ENCODE measurements at places on chromosomes 3 and 15.

DNA sequence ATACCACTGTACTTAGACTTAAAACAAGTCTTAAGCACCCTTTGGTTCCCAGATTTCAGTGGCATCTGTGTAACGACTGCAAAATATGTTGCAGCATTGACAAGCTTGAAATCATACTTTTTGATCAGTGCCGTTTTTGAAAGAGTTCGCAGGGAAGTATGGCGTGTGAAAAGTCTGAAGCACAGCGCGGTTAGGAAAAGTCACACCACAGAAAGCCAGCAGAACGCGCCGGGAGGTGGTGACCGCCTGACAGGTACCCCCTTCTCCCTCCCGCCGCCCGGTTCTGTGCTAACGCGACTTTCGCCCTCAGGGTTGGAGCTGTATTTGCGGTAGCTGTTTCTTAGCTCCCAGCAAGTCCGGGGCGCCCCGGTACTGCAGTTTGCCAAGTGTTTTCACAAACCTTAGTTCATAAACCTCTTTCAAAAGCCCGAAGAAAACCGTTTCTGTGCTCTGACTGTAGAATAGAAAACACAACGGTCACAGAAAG, 481 bp upstream of the CRYBG3 start:
- DNase-seq = peak; percentile 26

DNA sequence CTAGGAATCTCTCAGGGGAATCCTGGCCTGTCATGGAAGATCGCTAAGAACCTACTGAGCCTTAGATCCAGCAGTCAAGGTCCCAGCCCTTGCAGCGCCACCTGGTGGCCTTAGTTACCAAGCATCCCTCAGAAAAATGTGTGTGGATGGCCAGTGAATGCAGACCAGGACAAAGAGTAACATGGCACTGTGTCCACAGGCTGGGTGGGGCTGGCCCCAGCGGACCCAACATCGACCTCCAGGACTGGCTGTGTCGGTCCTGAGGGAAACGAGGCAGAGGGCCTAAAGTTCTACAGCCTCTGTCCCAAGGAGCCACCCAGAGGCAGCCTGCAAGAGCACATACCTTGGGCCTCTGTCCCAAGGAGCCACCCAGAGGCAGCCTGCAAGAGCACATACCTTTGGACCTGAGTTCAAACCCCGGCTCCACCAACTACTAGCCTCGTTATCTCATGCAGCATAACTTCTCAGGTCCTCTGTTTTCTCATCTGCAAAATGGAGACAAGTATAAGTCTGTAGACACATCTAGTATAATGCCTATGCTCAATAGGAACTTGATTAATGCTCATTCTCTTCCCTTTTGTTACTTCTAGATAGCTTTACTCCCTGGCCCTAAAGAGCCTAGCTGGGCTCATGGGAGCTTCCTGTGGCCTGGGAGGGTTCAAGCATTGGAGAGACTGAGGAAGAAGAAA, 57.5 kb upstream of the HERC1 start:
- peak; percentile 69 for DNase-seq

DNA sequence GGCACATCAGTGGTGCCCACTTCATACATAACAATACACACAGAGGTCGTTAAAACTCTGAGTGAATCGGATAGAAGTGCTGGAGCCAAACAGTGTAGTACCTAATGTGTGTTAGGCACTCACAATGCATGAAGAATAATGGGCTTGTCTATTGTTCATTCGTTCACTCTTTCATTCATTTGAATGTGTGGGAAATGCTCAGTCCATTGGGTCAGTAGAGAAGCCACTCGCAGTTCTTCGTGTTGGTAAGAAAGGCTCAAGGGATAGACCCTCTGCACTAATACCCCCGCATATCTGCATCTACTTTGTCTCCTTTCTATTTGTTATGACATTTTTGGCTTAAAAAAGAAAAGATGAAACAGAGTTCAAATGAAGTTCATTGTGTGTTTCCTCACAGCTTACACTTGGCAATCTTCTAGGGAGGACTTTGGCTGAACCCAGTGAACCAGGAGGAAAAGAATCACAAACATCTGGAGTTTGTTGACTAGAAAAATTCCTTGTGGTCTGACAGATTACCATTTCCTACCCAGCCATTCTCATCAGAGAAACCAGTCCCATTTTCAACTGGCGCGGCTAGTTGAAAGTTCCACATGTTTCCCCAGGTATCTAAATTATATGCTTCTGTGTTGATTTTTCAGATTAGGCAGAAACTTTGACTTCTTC, 32.8 kb upstream of the MFSD1 start:
- no peak for DNase-seq

DNA sequence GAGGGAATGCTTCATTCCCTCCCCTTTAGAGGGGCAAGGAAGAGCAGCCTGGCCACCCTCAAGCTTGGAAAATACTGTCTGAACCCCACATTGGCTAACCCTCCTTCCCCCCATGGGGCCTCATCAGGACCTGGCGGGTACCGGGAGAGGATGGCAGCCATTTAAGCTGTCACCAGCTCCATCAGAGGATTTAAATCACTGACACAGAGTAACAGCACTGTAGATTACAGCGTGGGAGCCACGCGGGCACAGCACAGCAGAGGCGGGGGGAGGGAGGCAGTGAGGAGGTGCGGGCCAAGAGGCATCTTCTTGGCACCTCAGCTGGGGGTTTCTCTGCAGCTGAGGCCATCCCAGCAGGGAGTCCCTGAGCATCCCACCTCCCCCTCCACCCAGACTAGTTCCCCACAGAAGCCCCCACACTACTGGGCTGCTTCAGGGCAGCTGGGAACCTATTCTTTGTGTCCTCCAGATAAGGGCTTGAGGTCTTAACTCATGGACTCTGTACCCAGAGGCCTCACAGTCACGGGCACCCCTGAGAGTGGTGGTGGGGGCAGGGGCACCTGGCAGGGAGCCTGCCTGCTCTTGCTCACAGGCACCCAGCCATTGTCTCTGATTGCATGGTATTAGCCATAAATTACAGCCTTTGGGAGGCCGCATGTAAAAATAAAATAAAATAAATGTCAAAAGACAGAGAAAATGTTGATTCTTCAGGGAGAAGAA, 21.9 kb upstream of the CACNA2D2 start:
- DNase-seq = no peak

- DNase-seq = no peak
These were observed 128.7 kb downstream of the PDCD6IP start for GRCh38 chr3:33926998-33927605.

GRCh38 chr15:79644091-79644490, 212.0 kb downstream of the MINAR1 start:
- DNase-seq = no peak

GRCh38 chr15:80789796-80790195, 10.6 kb downstream of the CEMIP start:
- no peak for DNase-seq

DNA sequence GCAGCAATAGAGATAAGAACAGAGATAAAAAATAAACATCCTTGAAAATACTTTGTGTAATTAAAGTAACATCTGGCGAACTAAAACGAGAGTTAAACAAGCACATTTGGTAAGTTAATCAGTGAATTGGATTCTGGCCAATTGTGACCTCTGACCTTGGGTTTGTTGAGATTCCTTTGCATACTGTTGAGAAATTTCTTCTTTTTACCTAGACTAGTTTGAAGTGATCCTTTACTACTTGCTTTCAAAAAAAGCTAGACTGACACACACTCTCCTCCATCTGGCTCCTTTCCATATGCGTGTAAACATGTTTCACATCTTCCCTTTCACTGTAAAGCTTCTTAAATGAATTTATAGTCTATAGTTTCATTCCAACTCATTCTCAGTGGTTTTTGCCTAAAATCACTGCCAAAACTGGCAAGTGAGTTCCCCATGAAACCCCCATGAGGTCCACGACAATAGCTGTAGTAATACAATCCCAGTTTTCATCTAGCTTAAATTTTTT, 17.3 kb upstream of the GBE1 start:
- peak; percentile 11 for DNase-seq

DNA sequence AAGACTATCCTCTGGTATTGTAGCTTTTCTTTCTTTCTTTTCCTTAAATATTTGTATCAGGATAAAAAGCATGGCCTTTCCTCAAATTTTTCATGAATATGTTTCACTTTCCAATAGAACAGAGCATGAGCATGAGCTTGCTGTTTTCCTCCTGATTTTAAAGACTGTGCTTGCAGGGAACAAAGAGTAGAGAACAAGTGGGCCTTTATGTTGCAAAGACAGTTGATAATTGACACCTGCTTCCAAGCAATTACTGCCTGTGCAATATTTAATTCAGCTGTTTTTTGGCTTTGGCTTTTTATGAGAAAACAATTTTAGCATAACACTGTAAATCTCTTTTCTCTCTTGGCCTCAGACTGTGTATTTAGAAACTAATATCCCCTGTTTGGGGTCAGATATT, 263.6 kb upstream of the AZI2 start:
- DNase-seq = no peak

DNA sequence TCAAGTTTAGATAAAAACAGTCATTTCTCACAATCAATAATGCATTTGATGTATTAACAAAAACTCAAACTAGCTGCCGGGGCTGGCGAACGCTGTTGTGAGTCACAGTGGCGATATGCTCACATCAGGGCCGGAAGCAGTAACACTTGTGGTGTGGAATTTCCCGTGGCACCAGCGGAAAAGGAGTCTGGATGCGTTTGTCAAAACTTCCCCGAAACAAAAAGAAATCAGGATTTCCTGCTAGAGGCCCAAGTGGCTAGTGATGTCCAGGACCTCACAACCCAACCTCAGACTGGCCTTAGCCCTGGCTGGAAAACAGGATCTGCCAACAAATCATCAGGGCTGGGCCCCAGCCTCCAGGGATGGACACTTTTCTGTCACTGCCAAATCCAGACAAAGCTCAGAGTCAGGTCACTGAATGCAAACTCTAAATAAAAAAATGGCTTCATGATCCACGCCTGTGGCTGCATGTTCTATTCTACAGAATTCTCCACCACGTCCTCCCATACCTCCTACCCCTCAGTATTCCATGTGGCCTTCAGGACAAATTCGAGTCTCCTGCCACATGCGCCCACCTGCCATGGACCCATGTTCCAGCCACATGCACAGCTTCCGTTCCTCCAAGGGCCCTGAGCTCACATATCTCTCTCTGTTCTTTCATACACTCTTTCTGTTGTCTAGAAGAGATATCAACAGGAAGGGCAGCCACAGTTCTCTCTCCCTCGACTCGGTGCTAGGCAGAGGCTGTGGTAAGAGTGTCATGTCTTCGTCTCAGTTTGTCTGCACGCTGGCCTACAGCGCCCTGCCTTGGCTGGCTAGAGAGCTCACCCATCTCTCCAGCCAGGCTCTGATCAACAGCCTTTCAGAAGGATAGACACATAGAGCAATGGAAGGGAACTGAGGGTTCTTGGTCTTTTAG, 35.4 kb downstream of the EHD4 start:
- DNase-seq = peak; percentile 66

DNA sequence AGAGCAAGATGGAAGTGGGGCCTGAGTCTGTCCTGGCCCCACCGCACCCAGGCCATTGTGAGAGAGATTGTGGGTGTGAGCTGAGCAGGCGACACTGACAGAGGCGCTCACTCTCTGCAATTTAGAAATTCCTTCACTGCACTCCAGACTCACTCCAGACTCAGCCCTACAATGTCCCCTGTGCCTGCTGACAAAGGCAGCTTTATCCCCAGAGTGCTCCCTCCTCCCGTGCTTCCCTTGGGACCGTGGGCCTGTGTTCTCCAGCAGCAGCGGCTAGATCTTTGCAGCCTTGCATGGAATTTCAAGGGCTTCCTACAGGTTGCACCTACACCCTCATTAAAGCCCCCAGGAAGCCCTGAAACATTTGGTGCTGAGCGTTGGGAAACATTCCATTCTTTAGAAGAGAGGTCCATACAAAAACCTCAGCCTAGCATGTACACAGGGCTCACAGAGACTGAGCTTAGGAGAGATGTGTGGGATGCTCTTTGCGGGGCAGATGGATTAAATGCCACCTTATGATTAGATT, 1.3 kb upstream of the IL16 start:
- DNase-seq = no peak

DNA sequence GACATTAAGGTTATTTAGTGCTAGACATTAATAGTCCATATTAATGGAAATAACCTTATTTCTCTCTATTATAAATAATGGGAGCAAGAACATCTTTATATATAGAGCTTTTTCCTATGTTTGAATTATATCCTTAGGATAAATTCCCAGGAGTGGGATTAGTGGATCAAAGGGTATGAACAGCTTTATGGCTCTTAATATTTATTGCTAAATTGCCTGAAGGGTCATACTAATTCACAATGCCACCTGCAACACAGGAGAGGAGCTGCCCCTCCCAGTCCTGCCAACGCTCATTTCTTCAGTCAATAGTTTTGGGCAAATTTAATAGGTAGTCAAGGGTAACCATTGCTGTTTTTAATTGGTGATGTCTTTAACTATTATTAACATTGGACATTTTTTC, 48.9 kb upstream of the POLR2M start:
- DNase-seq = no peak

DNA sequence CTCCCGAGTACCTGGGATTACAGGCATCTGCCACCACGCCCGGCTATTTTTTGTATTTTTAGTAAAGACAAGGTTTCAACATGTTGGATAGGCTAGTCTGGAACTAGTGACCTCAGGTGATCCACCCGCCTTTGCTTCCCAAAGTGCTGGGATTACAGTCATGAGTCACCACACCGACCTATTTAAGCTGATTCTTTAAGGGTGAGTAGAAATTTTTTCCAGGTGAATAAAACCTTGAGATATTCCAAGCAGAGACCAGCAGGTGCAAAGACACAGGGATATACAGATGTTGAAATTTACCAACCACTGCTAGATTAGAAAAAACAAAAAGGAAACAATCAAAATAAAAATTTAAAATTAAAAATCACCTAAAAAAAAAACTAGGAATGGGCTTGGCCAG, 74.4 kb upstream of the CHRNB4 start:
- DNase-seq = no peak

- no peak for DNase-seq
These were observed 64.2 kb upstream of the IL12A start for GRCh38 chr3:159924411-159924810.

DNA sequence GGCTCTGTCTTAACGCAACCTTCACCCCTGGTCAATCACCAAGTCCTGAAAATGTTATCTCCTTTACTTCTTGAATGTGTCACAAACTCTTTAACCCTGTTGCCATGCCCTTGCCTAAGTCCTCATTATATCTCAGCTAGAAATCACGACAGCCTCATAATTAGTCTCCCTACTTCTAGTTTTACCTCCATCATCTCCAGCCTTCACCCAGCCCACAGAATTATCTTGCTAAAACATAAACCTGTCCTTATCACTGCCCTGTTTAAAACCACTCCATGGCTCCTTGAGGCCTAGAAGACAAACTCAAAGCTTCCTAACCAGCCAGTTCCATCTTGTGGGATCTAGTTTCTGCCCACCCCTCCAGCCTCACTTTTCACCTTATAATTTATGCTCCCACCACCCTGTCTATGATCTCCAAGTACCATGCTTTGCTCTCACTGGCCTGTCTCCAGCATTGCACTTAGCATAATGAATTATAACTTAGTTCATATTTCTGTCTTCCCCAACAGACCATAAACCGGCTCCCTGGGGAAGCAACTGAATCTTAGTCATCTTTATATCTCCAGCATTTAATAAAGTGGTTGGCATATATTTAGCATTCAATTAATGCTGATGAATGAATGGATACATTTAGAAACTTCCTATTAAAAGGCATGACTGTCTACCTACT, 39.2 kb downstream of the GPR176 start:
- no peak for DNase-seq

- no peak for DNase-seq
These were observed 1.4 kb downstream of the PFN2 start for GRCh38 chr3:149969110-149969939.

- no peak for DNase-seq
These were observed 138.3 kb downstream of the SQOR start for GRCh38 chr15:45773149-45773548.

- no peak for DNase-seq
These were observed 25.4 kb upstream of the SOX14 start for GRCh38 chr3:137738710-137739109.

- DNase-seq = no peak
These were observed 58.1 kb upstream of the TMEM108 start for GRCh38 chr3:132980102-132980501.
